Aorta (tissue), 5 donors: ENCODE measurements at places on chromosomes 3 and 15. TPM values are rescaled to one million over a fixed set of nuclear protein-coding genes. Genes with fewer than 3 reads are reported as not detected.

ANO10 gene
- total RNA-seq = 42.6 TPM

MYH15 gene
- 0.03 TPM for total RNA-seq

TMCO5A gene
- not detected for total RNA-seq

GRM2 gene
- 0.87 TPM for total RNA-seq

GRCh38 chr15:31552482-31553099 is 226.0 kb downstream of the KLF13 start:
- DNase-seq = no peak

GRCh38 chr3:174951498-174952005 is 92.4 kb downstream of the NAALADL2 start:
- no peak for DNase-seq

GRCh38 chr15:90039996-90040395 is 38.9 kb downstream of the ZNF710 start:
- no peak for DNase-seq

DNA sequence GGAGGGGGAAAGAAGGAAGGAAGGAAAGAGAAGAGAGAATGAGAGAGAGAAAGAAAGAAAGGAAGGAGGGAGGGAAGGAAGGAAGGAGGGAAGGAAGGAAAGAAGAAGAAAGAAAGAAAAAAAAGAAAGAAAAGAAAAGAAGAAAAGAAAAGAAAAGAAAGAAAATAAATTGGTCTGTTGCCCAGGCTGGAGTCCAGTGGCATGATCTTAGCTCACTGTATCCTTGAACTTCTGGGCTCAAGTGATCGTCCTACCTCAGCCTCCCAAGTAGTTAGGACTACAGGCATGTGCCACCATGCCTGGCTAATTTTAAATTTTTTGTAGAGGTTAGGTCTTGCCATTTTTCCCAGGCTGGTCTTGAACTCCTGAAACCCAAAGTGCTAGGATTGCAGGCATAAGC is 11.6 kb upstream of the RNF7 start:
- DNase-seq = no peak

- DNase-seq = no peak
Measured at GRCh38 chr3:102796804-102797203, 362.0 kb downstream of the ZPLD1 start.

DNA sequence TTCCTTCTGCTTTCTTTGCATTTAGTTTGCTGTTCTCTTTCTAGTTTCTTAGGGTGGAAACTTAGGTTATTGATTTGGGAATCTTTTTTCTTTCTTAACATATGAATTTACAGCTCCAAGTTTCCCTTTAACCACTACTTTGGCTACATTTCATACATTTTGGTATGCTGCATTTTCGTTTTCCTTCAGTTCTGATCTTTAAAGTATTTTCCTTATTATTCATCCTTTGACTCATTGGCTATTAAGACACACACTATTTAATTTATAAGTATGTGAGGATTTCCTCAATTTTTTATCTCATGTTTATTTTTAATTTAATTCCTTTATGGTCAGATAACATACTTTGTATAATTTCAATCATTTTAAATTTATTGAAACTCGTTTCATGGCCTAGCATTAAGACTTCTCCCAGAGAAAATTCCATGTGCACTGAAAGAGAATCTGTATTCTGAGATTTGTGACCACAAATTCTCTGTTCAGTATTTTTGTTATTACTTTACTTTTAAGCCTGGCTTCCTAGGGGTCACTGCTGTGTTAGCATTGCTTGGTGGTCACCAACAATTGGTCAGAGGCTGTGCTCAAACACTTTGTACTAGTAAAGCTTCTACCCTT is 87.7 kb downstream of the CFAP20DC start:
- DNase-seq = no peak

GRCh38 chr3:114878114-114878839 is 268.8 kb downstream of the ZBTB20 start:
- DNase-seq = no peak
